ENCODE measurements at places on chromosomes 6 and 20.

DNA sequence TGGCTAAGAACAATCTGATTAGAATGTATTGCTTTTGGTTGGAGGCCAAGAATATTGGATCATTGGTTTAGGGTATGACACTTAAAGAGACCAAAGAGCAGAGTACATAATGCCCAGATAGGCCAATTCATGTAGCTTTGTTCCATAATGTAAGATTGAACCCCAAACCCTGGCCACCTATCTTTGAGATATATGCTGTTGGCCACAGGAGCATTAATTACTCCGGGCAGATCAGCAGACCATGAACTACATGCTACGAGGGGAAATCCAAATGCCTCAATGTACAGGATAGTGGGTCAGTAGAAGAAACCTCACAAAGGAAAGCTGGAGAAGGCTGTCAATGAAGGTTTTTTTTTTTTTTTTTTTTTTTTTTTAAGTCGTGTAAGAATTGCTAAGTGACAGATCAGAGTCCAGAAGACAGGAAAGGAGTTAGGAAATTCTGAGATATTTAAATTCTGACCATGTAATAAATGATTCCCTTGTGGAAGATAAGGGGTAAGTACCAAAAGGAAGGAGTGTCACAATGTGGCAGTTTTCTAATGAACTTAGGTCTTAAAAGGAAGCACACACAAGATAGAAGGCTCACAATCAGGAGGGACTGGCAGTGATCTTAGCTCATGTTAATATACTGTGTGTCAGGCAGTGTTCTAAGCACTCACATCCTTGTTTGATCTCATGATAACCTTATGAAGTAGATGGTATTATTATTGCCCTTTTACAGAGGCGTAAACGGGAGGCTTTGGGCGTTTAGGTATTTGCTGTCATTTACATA is 61.4 kb downstream of the CARMIL1 start:
- DNase-seq = no peak

DNA sequence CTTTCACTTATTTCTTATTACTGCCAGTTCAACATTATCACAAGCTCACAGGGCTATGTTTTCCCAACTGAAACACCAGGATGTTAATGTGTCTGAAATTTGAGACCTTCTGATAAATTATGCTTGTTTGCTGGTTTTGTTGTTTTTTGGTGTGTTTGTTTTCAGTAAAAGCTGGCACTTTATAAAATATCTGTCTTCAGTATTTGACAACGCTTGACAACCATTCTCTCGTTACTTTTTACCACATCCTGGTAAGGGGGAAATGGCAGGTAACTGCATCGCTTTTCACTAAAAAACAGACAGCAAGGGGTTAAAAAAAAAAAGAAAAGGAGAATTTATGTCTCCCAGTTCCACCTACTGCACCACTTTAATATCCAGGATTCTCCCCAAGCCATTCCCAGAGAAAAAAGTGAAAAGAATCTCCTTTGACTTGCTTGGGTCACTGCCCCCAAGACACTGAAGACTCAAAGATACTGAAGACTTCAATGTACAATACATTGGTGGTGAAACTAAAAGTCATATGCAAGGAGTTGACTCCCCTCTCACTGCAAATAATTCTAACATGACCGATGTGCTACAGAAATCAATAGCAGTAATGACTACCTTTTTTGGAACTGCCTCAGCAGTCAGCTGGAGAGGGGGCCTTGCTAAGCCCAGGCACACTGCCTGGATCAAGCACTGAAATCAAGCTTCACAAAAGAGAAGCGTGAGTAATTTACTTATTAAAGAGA is 88.9 kb downstream of the HIVEP2 start:
- DNase-seq = no peak

- DNase-seq = no peak
Measured at GRCh38 chr20:20265210-20265609, 102.7 kb upstream of the INSM1 start.

- DNase-seq = no peak
Measured at GRCh38 chr6:78925317-78925716, 58.0 kb downstream of the IRAK1BP1 start.

DNA sequence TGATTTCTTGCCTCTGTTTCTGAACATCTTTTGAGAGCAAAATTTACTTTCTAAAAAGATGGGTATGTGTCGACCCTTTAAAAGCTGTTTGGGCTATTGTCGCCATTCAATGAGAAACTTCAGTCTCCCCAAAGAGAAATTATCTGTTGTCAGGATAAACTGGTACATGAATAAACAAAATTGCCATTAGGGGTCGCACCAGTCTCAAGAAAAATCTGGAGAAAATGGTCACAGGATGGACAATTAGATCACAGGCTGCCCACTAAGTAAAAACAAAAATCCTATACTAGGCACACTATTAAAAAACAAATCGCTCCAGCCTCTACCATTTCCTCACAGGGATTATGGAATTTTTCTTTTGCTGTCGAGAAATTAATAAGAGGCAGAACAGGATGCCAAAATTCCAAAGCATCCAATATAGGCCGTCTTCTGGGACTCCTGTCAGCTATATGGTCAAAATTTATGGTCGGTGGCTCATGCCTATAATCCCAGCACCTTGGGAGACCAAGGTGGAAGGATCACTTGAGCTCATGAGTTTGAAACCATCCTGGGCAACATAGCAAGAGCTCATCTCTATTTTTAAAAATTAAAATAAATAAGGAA is 5.5 kb upstream of the HLA-E start:
- DNase-seq = peak; percentile 79

DNA sequence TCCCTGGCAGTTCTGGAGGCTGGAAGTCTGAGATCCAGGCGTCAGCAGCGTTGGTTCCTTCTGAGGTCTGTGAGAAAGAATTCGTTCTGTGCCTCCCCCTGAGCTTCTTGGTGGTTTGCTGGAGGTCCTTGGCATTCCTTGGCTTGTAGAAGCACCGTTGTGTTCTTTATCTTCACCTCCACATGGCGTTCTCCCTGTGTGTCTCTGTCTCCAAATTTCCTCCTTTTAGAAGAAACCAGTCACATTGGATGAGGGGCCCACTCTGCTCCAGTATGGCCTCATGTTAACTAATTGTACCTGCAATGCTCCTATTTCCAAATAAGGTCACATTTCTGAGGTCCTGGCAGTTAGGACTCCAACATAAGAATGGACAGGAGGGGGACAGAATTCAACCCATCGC is 73.0 kb upstream of the BACH2 start:
- no peak for DNase-seq

- DNase-seq = no peak
Measured at GRCh38 chr6:116244284-116244683, 9.6 kb downstream of the TSPYL4 start.

DNA sequence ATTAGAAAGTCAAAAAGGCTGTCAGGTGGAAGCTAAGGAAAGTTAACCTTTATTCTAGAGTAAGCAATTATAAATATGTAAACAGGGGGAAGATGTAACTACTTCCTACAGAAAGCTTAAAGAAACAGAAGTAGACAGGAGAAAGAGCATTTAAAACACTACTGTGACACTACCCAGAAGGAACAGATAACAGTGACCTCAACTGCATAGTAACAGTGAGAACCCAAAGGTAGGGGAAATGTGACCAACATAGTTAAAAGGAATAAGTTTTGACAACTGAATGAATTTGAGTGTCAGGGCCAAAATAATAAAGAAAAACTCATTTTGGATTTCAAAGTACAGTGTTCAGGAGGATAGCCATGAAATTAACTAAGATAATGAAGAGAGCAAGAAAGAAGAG is 43.5 kb downstream of the IBTK start:
- no peak for DNase-seq
